ENCODE measurements at places on chromosomes 5 and 9. TPM values are rescaled to one million over a fixed set of nuclear protein-coding genes. Genes with fewer than 3 reads are reported as not detected.

DNA sequence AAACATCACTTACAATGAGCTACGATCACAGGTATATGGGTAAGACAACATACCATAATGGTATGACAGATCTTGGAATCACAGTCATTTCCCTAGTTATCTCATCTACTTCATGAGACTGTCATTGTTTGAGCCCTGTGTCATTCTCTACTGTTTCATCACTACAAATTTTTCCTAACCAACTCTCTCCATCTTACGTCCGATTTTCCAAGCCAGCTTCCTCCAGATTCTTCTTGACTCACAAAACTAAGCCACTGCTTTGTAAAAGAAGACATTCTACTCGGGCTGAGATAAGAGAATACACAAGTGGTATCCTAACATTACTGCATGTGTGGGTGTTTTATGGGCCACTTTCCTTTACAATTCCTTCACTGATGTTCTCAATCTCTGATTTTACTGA, 49.6 kb downstream of the SERINC5 start:
- DNase-seq, result no peak

- no peak for DNase-seq
These were observed 139.8 kb downstream of the ARRDC3 start for GRCh38 chr5:91243286-91243685.

GRCh38 chr9:22170990-22171670, 162.0 kb upstream of the CDKN2B start:
- DNase-seq, result no peak

DNA sequence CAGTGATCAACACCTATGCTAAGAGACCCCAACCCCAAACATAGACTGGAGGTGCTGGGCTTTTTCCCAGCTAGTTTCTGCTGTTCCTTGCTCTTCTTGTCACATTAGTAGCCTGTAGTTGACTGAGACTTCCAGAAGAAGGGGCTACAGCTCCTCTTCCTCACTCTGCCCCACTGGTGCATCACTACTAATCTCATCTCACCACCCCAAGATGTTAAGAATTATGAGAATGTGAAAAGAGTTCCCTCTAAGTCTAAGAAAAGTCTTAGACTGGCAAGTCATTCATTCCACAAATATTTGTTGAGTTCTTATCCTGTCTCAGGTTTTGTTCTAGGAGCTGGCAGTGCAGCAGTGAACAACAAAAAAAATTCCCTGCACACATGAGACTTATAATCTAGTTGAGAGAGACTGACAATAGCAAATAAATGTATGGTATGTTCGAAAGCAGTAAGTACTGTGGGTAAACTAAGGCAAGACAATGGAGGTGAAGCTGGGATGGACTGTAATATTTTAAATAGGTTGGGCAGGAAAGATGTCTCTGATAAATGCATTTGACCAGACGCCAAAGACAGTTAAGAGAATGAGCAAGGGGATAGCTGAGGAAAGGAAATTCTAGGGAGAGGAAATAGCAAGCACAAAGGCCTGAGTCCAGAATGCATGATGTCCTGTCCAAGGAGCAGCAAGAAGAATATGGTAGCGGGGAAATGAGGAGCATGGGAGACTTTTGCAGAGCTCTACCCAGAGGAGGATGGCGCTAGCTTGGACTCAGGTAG, 92.3 kb downstream of the PTCD2 start:
- no peak for DNase-seq

GRCh38 chr9:127122176-127123063, at the start of gene ANGPTL2:
TSS of gene ANGPTL2 (minus strand) at chr9:127122635. CDS start at chr9:127108731, 13,904 bp downstream.
- DNase-seq, result no peak

GRCh38 chr9:134390537-134390936, 64.3 kb downstream of the RXRA start:
- DNase-seq, result no peak

DNA sequence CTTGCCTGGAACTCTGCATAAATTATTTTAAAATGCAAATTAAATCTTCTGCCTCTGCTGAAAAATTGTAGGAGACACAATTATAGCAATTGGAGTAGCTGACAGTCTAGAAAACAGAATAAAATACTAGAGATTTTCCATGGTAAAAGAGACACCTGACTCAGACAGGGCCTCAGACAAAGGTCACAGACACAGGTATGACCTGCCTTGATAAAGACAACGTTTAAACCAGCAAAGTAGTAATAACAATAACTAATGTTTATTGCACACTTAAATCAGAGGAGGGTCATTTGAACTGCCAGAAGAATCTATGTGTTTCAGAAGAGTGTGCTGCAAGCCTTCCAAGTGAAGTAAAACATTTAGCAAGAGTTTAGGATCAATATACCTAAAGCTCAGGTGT, 3.9 kb downstream of the SOWAHA start:
- DNase-seq, result no peak

- no peak for DNase-seq
These were observed 66.5 kb upstream of the SMIM15 start for GRCh38 chr5:61228691-61229280.

GRCh38 chr5:180519098-180519497, 24.9 kb downstream of the CNOT6 start:
- no peak for DNase-seq

DNA sequence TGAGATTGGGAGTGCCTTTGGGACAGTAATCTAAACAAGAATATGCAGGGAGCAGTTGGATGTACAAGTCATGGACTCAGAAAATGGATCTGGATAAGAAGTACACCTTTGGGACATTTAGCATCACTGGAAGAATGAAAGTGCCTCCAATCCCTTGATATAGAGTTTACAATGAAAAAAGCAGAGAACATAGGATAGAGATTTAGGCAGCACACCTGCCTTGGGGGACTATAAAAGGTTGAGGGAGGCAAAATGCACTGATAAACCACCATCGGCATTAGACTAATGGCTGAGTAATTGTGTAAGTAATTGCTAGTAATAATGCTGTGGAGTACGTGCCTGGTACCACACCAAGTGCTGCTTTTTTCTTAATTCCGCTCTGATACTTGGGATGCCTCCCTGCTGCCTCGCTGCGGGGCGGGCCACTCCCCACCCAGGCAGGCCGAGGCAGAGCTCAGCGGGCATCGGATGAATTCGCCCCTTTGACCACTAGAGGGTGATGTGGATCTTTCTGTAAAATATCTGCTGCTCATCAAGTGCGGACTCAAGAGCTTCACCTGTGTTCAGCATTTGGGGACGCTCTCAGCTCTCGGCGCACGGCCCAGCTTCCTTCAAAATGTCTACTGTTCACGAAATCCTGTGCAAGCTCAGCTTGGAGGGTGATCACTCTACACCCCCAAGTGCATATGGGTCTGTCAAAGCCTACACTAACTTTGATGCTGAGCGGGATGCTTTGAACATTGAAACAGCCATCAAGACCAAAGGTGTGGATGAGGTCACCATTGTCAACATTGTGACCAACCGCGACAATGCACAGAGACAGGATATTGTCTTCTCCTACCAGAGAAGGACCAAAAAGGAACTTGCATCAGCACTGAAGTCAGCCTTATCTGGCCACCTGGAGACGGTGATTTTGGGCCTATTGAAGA, 99.9 kb downstream of the ANKRD18B start:
- DNase-seq, result peak; percentile 56

DNA sequence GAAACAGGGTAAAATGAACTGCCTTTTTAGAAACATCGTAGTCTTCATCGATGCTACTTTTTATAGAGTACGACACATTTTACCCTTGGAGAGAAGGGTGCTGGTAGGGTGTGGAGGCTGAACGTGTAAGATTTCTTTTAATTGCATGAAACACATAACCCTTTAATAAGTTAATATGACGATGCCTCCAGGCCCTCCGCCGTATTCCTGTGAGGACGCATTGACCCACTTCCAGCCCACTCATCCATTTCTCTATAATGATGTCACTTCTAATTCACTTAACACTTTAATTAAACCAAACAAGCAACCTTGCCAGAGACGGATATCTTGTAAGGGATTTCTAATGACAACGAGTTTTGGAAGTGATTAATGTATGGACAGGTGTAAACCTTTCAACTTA, 158.7 kb downstream of the IRX2 start:
- no peak for DNase-seq

DNA sequence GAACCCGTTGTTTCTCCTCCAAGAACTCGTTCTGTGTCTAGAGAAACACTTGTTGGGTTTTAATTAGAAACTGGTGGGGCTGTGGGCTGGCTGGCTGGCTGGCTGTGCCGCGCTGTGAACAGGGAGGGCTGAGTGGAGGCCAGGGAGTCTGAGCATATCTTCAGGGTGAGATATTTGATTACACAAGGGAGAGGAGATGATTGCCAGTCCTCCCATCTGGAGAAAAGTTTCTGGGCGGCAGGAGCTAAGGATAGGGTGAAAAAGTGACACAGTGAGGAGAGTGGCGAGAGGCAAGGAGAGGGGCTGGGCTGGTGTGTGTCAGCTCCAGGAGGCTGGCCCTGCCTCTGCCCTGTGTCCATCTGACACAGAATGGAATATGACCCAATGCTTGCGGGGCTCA, 63.0 kb downstream of the GDNF start:
- no peak for DNase-seq

DNA sequence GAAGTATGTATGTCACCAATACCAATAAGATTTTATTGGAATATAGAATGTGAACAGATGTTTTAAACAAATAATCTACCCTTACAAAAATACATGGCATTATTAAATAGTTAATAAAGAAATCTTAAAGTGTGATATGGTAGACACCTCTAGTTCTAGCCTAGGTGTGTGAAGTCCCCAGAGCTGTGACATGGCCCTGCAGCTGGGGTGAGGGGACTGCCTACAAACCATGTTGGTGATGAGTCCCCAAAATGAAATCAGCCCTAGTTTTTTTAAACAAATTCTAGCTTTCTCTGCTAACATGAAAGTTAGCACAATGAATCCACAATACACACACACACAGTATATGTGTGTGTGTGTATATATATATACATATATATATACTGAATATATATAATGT, 195.1 kb upstream of the RPS23 start:
- DNase-seq, result no peak

DNA sequence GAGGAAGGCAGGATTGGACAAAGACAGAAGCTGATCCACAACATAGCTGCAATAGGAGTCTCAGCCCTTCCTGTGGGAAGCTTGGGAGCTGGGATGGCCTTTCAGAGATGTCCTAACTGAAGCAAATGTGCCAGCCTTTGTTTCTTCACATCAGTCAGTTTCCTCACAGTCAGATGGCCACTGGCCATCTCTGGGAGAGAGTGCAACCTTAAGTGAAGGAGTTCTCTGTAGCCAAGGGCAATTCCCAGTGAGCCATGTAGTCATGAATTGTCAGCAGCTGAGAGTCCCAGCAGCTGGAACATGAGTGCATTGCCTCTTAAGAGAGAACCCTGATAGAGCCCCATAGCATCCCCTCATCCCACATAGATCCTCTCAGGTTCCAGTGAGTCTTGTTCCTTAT, 89.1 kb upstream of the LIFR start:
- no peak for DNase-seq

DNA sequence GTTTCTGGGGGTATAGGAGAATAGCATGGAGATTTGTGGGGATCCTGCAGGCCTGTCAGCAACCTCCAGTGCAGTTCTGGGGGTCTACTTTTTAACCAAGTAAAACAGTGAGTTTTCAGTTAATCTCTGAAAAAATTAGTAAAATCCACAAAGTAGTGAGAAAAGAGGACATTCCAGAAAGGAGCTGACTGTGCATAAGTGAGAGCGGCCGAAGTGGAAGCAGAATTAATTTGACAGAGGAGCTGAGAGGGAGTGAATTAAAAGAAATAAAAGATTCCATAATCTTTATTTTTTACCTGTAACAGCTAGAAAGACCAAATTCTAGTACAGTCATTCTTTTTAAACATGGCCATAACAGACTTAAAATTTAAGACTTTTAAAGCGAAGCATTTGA, 149.2 kb downstream of the SGCD start:
- no peak for DNase-seq

- no peak for DNase-seq
These were observed 469.3 kb downstream of the SPATA31D1 start for GRCh38 chr9:82457891-82458290.

- DNase-seq, result no peak
These were observed 189.8 kb downstream of the ARHGAP26 start for GRCh38 chr5:142959683-142960657.

GRCh38 chr9:113219969-113220368, 1.1 kb downstream of the FKBP15 start:
- DNase-seq, result no peak

- no peak for DNase-seq
These were observed 33.5 kb upstream of the GAS1 start for GRCh38 chr9:86980802-86981201.

DNA sequence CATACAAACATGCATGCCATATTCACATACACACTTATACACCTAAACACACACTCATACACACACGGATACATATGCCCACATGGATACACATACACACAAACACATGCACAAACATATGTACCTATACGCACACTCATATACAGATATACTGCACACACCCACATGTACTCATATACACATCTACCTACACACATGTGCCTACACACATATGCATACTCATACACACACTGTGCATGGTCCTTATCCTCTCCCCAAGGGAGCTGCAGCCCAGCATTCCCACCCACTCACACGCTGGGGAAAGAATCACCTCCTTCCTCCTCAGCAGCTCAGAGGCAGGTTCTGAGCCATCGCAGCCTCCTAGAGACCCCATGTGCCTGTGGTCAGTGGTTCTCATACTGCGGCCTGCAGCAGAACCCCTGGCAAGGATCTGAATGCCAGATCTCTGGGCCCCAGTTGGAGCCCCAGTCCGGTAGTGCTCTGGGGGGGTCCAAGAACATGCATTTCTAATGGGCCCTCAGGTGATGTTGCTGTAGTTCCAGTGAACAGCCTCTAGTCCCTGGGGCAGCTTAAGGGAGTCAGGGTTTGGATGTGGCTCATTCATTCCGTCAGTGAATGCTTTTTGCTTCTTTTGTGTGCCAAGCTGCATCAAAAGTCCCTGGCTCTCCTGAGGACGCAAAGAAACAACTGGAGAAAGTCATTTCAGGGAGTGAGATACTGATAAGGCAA, 39.0 kb downstream of the SEMA4D start:
- DNase-seq, result no peak

GRCh38 chr9:109682227-109682626, 97.8 kb upstream of the PALM2AKAP2 start:
- DNase-seq, result no peak

DNA sequence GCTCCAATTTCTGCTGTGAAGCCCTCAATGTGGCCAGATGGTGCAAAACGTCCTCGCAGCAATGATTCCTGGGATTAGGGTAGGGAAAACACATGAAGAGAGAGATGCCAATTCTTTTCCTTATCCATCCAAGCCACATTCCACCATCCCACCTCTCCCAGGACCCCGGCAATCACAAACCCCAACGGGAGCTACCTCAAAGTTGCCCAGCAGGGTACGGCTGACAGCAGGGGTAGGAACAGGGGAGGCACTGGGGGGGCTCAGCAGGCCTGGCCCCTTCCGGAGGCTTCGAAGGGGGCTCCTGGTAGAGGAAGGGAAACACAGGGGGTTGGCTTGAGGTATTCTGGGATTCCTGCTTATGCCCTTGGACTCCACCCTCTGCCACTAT, 3.4 kb upstream of the STOML2 start:
- no peak for DNase-seq

The PRDM12 gene
- not detected for total RNA-seq

The UHRF2 gene
- 65.6 TPM for total RNA-seq

The DNAH5 gene
- total RNA-seq, result 2.0 TPM

The HSD17B3 gene
- total RNA-seq, result not detected

The MCTP1 gene
- total RNA-seq, result 9.0 TPM

The MYORG gene
- total RNA-seq, result 14.2 TPM

The SHC3 gene
- total RNA-seq, result 7.3 TPM

The HAVCR2 gene
- not detected for total RNA-seq

The PCDHGA11 gene
- 17.5 TPM for total RNA-seq

The ZDHHC11 gene
- total RNA-seq, result 0.70 TPM

The PGM5 gene
- 1.4 TPM for total RNA-seq

Measured in glomerular endothelial cell (primary cell).